ENCODE measurements at places on chromosomes 6 and 20.

- no peak overlapping the region for H3K27ac ChIP-seq
- H3K36me3 ChIP-seq, result no peaks in the 10 kb centered on the region
- no peak overlapping the region for H3K4me3 ChIP-seq
- no peaks in the 10 kb centered on the region for H3K27me3 ChIP-seq
- DNase-seq, result no peak
Observed at GRCh38 chr6:16081326-16081725, 47.6 kb upstream of the MYLIP start.

DNA sequence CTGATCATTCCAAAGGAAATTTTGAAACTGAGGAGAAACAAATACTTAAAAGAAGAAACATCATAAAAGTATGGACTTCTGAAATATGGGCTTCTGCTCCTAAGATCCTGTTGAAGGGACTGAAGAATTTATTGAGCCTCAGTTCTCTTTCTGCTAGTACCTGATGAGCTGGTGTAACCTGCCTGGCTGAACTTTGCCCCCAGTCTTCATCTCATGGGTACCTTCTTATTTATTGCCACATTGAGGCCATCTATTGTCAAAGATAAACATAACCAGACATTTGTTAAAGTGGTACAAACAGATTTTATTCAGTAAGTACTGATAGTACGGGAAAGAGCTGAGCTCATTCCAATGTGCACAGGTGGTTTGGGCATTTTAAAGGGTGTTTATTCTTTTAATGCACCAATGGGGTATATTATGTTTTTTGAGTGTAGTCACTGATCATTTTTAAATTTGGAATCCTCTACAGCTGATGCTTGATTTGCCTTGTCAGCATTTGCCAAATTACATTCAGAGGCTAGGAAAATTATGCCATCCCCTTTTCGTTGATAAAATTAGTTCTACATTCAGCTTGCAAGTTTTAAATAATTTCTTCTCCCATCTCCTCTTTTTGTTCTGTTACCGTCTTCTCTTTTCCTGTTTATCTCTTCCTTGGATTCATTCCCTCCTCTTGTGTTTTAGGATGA, 118.2 kb downstream of the PRIM2 start:
- no peak overlapping the region for H3K27ac ChIP-seq
- H3K4me3 ChIP-seq, result no peak overlapping the region
- no peaks in the 10 kb centered on the region for H3K27me3 ChIP-seq
- no peaks in the 10 kb centered on the region for H3K36me3 ChIP-seq
- no peaks in the 10 kb centered on the region for H3K4me1 ChIP-seq

DNA sequence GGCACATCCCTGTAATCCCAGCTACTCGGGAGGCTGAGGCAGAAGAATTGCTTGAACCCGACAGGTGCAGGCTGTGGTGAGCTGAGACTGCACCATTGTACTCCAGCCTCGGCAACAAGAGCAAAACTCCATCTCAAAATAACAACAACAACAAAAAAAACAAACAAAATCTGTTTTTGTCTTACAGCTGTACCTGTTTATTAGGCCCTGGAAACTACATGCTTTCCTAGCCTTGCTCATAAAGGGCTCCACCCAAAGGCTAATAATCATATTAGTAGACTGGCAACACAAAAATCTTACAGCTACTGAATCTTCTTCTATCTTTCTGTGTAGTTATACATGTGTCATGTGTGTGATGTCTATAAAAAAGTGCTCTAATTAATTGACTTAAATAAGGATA, 503.9 kb upstream of the EYS start:
- H3K4me3 ChIP-seq, result no peak overlapping the region
- no peak overlapping the region for H3K27ac ChIP-seq

GRCh38 chr6:11002176-11002575, 41.9 kb downstream of the ELOVL2 start:
- no peak overlapping the region for H3K4me3 ChIP-seq
- no peaks in the 10 kb centered on the region for H3K4me1 ChIP-seq
- H3K36me3 ChIP-seq, result no peaks in the 10 kb centered on the region

DNA sequence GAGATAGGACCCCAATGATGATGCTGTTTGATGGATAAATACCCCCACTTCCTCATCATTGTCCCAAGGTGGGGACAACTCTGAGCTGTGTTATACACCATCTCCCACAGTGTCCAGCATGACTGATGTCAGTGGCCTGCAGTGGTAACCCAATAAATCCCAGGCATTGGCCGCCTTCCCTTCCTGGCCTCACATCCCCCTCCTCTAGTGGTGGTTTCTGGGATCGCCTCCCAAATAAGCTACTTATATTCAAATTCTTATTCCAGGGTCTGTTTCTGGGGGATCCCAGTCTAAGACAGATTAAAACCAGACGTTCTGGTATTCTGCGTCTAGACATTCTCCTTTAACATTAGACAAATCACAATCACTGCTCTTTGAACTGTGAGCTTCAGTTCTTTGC, 90.6 kb downstream of the SCP2D1 start:
- H3K27me3 ChIP-seq, result no peaks in the 10 kb centered on the region
- H3K4me1 ChIP-seq, result peaks cover 3% of the 10 kb centered on the region
- DNase-seq, result no peak
- no peak overlapping the region for H3K4me3 ChIP-seq

Data from H9 (cell line).